ENCODE measurements at places on chromosomes 4 and X.

DNA sequence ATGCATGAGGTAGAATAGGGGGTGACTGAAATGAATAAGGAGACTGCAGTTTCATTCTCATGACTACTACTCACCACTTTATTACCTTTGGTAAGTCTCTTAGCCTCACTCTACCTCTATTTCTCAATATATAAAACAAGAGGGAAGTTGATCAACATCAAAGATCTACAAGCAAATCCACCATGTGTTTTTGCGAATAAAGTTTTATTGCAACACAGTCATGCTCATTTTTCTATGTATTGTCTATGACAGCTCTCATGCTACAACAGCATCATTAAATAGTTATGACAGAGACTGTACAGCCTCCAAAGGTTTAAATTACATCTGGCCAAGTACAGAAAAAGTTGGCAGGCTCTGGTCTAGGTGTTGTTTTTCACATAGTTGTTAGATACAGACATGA lies 72.6 kb upstream of the CPEB2 start:
- no peak for DNase-seq

- DNase-seq, result no peak
These were observed 322.5 kb upstream of the GATB start for GRCh38 chr4:152083338-152083737.

DNA sequence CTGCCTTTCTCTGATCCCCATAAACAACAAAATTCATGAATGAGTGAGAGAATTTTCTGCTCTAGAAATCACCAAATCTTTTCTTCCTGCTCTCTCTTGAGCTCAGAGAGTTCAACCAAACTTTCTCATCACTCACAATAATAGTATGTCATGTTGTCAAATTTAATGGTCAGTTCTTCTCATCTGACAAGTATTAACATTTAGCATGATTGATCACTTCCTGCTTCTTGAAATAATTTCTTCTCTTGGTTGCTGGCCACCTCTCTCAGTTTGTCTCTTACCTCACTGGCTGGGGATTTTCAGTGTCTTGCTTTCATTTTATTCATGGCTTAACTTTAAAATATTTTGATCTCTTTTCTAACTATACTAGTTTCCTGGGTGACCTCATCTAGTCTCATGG lies 25.5 kb upstream of the FGF5 start:
- DNase-seq, result no peak

- DNase-seq, result no peak
These were observed 68.5 kb downstream of the SPINK2 start for GRCh38 chr4:56752985-56753384.

DNA sequence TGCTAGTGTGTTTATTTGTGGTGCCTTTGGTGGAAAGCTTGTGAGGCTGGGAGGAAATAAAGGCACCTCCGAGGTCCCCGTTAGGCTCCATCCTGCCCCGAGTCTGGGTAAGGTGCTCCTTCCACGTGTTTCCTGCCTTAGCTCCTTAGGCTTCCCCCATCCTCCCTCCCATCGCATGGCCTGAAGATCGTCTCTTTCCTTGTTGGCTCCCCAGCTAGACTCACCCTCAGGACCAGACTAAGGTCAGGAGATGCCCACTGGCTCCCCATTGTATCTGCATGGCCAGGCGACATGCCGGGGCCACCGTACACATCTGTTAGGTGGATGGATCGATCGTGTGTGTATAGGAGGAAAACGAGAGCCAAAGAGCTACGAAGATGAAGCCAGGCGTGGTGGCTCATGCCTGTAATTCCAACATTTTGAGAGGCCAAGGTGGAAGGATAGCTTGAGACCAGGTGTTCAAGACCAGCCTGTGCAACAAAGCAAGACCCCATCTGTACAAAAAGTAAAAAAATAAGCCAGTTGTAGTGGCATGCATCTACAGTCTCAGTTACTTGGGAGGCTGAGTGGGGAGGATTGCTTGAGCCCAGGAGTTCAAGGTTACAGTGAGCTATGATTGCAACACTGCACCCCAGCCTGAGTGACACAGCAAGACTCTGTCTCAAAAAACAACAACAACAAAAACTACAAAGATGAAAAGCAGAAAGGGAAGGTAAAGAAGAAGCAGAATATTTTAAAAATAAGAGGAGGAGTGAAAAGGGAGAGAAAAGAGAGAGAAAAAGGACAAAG lies 53.7 kb downstream of the SEPSECS start:
- DNase-seq, result no peak

DNA sequence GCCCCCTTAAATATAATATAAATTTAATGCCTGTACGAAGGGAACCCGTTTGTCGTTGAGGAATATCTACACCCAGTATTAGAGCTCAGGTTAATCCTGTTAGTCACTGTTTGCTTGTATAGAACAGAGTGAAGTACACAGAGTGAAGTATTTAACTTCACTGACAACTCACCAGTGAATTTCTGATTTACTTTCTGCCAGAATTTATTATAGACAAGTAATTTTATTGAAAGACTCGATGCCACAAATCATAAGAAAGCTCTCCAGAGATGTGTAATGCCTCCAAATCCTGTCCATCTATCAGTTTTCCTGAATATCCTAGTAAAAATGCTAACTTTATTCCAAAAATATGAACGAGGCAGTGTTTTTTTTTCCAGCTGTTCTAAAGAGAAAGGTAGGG lies 1.6 kb downstream of the GAB1 start:
- DNase-seq, result no peak

DNA sequence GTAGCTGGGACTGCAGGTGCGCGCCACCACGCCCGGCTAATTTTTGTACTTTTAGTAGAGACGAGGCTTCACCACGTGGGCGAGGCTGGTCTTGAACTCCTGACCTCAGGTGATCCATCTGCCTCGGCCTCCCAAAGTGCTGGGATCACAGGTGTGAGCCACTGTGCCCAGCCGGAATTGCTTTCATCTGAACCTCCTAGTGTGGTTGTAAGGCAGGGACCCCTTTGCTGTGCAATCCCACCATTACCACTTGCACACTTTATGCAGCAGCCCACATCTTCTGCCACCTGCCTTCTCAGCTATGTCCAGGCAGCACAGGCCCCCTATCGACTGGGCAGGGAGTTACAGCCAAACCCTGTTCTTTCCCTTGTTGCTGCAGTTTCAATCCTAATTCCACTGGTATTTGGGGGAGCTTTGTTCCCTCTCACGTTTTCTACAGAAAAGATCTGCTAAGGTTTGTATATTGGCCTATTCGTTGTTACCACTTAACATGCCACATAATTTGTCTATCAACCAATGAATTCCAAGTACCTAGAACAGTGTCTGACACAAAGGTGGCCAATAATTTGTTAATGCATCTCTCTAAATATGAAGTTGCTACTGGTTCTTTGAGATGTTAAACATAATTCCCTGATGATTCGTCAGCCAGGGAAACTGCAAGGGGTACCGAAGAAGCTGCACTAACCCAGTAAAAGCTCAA lies 6.5 kb downstream of the RPL39 start:
- DNase-seq, result no peak
